ENCODE measurements at places on chromosomes 6 and 20. TPM values are rescaled to one million over a fixed set of nuclear protein-coding genes. Genes with fewer than 3 reads are reported as not detected.

DNA sequence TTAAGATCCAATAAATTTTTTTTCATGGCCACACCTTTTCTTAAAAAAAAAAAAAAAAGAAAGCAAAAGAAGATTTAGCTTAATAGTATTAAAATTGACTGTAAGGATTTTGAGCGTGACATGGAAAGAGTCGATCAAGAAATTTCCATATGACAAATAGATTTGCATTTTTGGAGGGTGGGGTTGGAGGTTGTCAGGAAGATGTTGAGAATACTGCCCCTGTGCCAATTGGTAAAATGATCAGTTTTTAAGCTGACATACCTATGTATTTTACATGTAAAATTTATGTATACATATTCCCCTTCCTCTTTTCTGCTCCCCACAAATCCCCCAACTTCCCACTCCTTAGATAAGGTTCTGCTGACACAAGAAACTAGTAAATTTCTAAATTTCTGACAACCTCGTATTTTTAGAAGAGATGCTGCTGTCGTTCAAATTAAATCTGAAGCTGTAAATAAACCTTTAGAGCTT is 520.9 kb downstream of the CD83 start:
- DNase-seq: no peak

GRCh38 chr6:32669893-32670292 is 3.4 kb upstream of the HLA-DQB1 start:
- DNase-seq: no peak

Gene EYA4
- not detected for total RNA-seq

GRCh38 chr6:36963451-36964290 is 9.1 kb downstream of the PI16 start:
- no peak for DNase-seq

DNA sequence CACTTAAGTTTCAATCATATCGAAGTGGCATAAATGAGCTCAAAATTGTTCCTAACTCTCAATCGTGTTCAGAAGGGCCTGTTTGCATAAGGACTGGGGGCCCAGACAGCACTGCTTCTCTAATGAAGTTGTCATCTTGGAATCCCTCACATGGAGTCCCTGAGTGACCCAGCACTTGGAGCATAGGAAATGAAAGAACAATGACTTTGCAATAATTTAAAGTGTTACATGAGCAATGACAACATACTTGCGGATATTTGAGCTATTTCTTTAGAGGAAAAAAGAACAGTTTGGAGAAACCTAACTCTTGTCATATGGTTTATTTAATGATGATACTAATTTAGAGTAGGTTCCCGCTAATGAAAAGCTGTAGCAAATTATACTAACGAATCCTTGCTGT is 239.9 kb downstream of the TSHZ2 start:
- DNase-seq: no peak

Gene ESR1
- total RNA-seq: 13.8 TPM

- no peak for DNase-seq
These were observed 8.6 kb downstream of the OR10C1 start for GRCh38 chr6:29447670-29448069.

Gene HRH3
- total RNA-seq: not detected

Gene BFSP1
- total RNA-seq: 0.10 TPM

Data from left lobe of liver (tissue), 2 donors.